ENCODE measurements at places on chromosomes 2 and 18.

- no peak for DNase-seq
These were observed 103.9 kb upstream of the PPP1CB start for GRCh38 chr2:28647682-28648081.

DNA sequence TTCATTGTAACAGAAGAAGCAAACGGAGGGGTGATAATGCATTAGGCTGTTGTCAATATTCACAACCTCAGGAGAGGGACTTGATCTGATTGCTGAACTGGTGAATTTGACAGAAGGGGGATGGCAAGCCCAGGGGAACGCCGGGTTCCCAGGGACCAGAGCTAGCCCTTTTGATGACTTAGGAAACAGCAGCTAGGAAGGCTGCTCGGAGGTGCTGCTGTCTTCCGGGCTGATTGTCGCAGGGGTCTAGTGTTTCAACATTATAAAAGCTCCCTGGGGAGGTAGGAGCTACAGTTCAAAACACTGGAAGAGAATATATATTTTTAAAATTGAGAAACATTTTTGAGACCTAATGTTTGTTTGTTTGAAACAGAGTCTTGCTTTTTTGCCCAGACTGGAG is 47.3 kb downstream of the CD8B2 start:
- no peak for DNase-seq

DNA sequence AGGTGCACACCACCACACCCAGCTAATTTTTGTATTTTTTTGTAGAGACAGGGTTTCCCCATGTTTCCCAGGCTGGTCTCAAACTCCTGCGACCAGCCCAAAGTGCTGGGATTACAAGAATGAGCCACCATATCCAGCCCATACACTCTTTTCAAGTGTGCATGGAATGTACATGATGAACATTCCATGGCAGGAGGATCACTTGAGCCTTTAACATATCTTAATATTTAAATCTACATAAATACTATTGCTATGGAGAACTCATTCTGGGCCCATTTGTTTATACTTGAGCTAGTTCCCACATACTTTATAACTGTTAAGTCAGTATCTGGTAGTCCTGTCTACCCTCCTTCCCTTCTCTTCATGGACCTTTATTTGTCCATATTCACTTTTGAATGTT is 48.4 kb downstream of the RPE start:
- DNase-seq = no peak

DNA sequence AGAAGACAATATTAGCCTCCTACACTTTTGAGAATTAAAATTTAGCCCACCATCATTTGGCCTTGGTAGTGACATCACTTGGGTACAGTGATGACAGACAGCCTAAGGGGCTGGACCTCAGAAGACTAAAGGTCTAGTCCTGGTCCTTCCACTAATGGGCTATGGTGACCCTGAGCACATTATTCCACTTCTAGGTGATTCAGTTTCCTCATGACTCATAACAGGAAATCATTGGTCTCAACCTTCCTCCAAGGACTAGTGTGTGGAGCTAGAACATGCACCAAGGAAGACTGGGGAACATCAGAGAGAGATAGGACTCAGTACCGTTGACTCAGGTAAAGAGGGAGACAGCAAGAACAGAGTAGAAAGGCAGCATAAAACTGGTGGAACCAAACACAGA is 64.0 kb downstream of the TFCP2L1 start:
- DNase-seq = no peak

GRCh38 chr2:101464841-101465240 is 10.1 kb downstream of the RFX8 start:
- no peak for DNase-seq

DNA sequence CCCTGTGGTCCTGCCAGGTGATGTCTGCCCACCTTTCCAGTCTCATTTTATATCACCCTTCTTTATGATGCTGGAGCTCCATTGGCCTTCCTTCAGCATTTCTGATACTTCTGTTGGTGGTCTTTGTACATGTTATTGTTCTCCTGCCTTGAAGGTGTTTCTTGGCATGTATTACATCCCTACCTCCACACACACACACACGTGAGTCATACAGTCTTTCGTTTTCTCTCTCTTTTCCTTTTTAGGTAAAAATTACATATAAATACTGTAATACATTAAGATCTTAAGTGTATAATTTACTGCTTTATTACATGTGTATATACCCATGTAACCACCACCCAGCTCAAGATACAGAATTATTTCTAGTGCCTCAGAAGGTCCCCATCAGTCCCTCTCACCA is 10.2 kb upstream of the ADGRF3 start:
- DNase-seq = no peak

DNA sequence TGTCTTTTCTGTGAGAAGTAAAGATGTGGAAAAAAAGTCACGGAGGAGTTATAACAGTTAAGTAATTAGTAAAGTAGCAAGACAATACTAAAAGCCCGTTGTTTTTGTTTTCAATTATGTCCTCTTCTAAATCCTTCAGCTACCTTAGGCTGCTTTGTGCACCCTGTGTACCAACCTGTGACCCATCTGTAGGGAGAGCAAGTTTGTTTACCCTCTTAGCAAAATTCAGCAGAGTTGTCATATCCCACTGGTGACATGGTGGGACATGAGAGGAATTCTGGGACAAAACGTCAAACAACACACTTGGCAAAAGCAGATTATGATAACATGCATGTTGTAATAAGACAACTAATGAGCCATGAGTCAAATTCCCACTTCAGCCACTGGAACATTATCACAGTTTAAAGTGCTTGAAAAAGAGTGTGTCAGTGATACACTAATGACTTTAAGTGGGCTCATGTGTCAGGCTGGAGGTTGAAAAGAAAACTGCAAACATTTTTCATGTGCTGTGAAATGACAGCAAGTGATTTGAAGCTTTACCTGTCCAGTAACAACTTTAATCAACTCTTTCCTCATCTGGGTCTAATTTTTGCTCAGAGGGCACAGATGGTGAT is 392.8 kb upstream of the ACVR2A start:
- DNase-seq = no peak

DNA sequence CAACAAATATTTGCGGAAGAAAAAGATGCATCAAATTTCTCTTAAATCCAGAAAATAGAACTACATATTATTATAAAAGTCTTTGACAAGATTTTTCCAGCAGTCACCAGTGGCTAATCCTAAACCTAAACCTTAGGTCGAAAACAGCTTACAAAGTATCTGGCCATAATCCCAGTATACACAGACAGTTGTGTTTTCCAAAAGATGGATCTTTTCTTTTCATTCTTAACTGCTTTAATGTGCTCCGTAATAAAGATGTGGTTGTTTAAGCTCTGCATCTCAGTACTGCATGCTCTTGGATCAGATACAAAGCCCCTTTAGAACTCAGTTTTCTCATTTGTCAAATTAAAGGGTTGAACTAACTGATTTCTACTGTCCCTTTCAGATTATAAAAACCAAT is 247.8 kb downstream of the TXNL1 start:
- no peak for DNase-seq

DNA sequence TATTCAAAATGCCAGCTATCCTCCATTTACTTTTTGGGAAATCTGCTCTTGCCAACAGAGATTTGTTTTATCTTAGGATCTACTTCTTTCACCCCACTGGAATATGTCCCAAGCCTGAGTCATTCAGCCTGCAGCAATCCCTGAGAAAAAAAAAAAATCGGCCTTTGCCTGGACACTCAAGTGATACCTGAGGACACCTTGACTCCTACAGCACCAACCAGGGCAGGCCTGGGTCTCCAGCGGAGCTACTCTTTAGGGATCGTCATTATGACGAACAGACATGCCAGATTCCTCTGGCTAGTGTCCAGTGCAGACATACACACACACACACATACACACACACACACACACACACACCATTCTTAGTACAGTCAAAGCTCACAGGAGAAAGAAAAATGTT is 2.2 kb upstream of the UGT1A6 start:
- no peak for DNase-seq

DNA sequence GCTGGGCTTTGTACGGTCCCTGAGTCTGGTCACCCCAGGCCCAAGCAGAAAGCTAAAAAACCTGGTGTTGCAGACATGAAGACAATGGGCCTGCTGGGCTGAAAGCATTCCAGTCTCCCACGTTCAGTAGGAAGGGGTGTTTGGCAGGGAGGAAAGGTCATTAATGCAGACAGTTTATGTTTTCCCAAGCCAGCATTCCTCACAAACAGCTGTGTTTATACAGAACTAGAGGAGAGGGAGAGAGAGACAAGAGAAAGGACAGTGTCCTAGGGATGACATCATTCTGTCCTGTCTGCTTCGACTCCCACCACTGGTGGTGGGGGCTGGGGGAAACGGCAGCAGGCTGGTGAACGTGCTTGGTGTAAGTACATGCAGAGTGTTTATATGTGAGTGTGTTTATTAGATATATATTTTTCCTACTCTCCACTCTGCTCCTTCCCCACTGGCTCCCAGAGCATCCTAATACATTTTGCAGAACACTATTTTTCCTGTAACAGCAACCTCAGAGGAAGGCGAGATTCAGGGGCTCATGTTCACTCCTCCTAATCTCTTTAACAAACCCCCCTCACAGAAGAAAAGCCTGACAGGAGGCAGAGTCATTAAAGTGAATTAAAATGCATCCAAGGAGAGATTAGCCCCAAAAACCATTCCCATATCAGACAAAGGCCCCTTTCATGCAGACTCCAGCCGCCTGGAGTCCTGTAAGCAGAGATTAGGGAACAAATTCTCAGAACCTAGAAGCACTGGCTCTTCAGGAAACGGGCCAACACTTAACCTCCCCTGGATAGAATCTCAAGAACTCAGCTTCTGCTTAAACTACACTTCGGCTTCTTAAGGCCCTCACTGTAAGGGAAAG is 380.4 kb downstream of the TNS1 start:
- peak; percentile 87 for DNase-seq

GRCh38 chr2:235745597-235745996 is 251.8 kb downstream of the AGAP1 start:
- DNase-seq = no peak

- no peak for DNase-seq
These were observed 109.7 kb downstream of the SNTG2 start for GRCh38 chr2:1060372-1060771.

GRCh38 chr2:221050020-221050795 is 521.9 kb downstream of the EPHA4 start:
- DNase-seq = no peak

GRCh38 chr2:637406-637776 is 39.8 kb downstream of the TMEM18 start:
- DNase-seq = no peak

GRCh38 chr2:201786471-201786870 is 5.7 kb upstream of the ALS2 start:
- no peak for DNase-seq

DNA sequence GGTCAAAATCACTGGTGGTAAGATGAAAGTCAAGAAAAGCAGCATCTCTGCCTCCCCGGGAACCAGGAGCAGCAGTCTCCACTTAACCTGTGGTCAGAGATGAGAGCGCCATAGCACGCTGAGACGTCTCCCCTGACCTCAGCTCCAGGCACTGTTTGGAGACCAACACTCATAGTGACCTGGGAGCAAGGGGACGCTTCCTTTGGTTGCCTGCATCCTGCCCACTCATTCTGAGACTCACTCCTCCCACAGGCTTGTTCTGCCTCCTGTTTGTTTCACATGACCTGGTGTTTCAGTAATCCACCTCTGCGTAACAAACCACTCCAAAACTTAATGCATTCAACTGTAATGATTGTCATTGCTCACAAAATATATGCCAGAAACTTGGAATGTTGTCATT is 139.3 kb downstream of the ACOXL start:
- DNase-seq = no peak

DNA sequence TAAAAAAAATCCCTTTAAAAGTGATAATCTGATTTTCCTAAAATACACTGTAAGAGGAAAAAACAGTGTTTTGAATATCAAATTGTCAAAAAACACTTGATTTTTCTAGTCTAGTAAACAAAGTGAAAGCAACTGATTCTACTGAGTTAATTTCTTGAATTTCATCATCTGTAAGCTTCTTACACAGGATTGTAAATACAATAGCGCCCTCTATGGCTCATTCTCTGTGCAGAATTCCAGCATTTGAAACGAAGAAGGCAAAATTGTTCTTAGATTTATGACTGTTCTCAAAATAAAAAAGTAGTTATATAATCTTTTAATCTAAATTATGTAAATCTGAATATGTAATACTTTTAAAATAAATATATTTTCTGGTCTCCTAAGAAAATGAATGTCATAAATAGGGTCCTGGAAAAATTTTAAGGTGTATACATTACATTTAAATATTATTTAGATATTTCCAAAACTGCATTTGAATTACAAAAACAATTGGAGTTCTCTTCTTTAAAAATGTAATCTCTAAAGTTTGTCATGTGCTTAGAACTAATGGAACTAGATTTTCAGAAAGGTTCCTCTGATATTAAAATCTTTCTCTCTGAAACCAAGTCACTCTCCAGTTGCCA is 176.9 kb upstream of the MC4R start:
- DNase-seq = peak; percentile 32

GRCh38 chr18:35415511-35416073 is 38.5 kb upstream of the ZNF396 start:
- no peak for DNase-seq
